ENCODE measurements at places on chromosomes 4 and X. TPM values are rescaled to one million over a fixed set of nuclear protein-coding genes. Genes with fewer than 3 reads are reported as not detected.
A peak's percentile ranks its signal among the peaks of the same experiment; 100 is the strongest.

DNA sequence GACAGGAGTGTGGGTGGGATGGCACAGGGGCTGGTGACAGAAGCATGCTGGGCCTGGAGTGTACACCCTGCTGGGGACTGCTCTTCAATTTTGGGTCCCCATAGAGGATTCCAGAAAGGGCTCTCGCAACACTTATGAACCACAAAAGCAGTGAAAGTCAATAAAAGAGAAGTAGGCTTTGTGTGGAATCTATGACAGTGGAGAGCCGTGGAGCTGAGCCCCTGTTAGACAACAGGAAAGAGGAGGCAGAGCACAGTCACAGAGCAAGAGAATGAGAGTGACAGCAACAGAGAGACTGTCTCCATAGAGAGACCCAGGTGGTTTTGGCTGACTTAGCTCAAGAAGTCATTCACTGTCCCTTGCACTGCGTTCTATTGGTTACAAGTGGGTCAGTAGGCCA, 135.1 kb upstream of the ATP6AP2 start:
- peaks cover 6% of the 10 kb centered on the region for H3K4me1 ChIP-seq
- no peak overlapping the region for H3K27ac ChIP-seq
- H3K36me3 ChIP-seq, result no peaks in the 10 kb centered on the region
- peaks cover 5% of the 10 kb centered on the region for H3K27me3 ChIP-seq
- DNase-seq, result no peak

DNA sequence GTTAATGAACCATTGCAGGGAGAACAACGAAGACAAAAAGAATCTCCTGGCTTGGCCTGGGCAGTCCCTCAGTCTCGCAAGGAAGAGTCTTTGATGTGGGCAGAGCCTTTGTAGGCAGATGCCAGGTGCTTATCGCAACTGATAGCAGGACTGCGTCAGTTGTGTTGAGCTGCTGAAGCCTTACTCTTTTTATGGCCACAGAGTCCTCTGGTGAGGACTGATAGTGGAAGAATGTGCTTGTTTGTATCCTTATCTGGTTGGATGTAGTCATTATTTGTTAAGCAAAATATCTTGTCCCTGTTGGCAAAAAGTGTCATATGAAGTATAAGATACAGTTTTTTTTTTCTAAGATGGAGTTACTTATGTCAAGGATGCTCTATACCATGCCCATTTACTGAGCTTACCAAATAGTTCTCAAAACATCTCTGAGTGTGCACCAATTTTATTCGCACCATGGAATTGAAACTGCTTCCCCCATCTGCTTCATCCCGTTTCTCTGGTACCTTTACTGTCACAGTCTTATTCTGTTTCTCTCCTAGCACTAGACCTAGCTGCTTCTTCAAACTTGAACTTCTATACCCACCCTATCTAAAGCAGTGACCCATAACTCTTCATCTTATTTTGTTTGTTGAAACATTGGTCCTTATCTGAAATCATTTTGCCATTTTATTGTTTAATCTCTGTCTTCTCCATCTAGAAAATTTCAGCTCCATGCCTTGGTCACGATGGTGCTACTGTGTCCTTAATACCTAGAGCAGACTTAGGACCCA, 47.0 kb upstream of the SPRY1 start:
- DNase-seq, result no peak
- H3K4me1 ChIP-seq, result peaks cover 15% of the 10 kb centered on the region
- peaks cover 6% of the 10 kb centered on the region for H3K27me3 ChIP-seq
- H3K27ac ChIP-seq, result no peak overlapping the region
- no peak overlapping the region for H3K4me3 ChIP-seq

GRCh38 chr4:114384629-114385028, 214.0 kb upstream of the UGT8 start:
- no peak overlapping the region for H3K4me3 ChIP-seq
- no peaks in the 10 kb centered on the region for H3K36me3 ChIP-seq
- H3K27ac ChIP-seq, result no peak overlapping the region
- peaks cover 5% of the 10 kb centered on the region for H3K27me3 ChIP-seq
- DNase-seq, result no peak
- H3K4me1 ChIP-seq, result no peaks in the 10 kb centered on the region

DNA sequence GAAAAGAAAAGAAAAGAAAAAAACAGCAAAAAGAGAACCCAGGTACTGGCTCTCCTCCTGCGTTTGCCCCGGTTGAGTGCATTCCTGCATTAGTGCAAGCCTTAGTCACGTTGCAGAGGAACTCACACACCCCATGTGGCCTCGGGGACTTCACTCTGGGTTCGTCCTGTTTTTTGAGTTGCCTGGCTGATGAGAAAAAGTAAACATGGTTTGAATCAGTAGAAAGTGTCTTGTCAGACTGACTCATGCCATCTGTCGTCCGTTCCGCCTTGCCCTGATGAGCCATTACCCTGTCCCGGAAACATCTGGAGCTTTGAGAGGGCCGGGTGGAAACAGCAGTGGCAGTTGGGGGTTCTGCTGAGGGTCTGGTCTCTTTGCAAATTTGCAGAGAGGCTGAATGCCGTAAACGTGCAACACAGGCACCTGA, 16.3 kb downstream of the CD99 start:
- DNase-seq, result peak; percentile 86
- H3K4me3 ChIP-seq, result peak overlapping the region; percentile 30
- H3K27me3 ChIP-seq, result no peaks in the 10 kb centered on the region
- peaks cover 85% of the 10 kb centered on the region for H3K4me1 ChIP-seq
- peaks cover 34% of the 10 kb centered on the region for H3K36me3 ChIP-seq
- peak overlapping the region; percentile 88 for H3K27ac ChIP-seq

GRCh38 chr4:8079031-8079885, 79.4 kb downstream of the ABLIM2 start:
- no peaks in the 10 kb centered on the region for H3K27me3 ChIP-seq
- no peak overlapping the region for H3K4me3 ChIP-seq
- no peaks in the 10 kb centered on the region for H3K4me1 ChIP-seq
- no peak overlapping the region for H3K27ac ChIP-seq
- no peaks in the 10 kb centered on the region for H3K36me3 ChIP-seq

- H3K36me3 ChIP-seq, result no peaks in the 10 kb centered on the region
- H3K4me3 ChIP-seq, result no peak overlapping the region
- peaks cover 4% of the 10 kb centered on the region for H3K4me1 ChIP-seq
- no peak for DNase-seq
These were observed 106.1 kb downstream of the MSL3 start for GRCh38 chrX:11864171-11864570.

GRCh38 chr4:87500092-87500462, 29.1 kb downstream of the SPARCL1 start:
- no peak for DNase-seq
- no peaks in the 10 kb centered on the region for H3K27me3 ChIP-seq
- H3K27ac ChIP-seq, result peak overlapping the region; percentile 73

DNA sequence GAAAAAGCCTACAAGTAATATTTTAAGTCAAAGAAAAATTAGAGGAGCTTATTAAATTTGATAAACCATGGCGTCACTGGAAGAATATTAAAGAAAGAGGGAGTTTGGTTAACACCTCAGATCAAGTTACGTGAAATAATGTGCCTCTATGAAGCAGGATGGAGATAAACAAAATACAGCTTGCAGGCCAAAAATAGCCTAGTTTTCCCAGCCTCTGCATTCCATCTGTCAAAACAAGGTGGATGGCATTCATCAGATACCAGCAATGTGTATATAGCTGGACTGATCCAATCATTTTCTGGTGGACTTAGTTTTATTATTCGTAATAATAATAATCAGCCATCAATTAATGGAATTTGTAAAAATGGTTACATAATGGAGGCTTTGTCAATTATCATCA, 230.7 kb downstream of the NR3C2 start:
- DNase-seq, result no peak
- H3K27ac ChIP-seq, result no peak overlapping the region
- peaks cover 8% of the 10 kb centered on the region for H3K4me1 ChIP-seq
- H3K4me3 ChIP-seq, result no peak overlapping the region
- H3K27me3 ChIP-seq, result no peaks in the 10 kb centered on the region

DNA sequence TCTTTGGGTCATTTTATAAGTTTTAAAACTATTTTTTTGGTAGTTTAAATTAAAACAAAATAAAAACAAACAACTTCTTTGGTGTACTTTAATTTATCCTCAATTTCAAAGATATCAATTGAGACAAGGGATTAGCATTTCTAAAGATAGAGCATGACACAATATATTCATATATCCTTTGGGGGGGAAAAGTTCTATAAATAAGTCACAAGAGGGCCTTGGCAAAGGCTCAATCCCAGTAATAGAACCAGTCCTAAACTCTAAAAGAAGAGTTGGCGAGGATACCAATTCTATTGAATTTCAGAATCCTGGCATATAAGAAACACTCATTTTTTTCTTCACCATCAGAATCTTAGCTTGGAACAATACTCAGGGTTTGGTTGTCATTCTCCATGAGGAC, 89.7 kb downstream of the COL4A6 start:
- H3K27ac ChIP-seq, result no peak overlapping the region
- no peak overlapping the region for H3K4me3 ChIP-seq
- no peaks in the 10 kb centered on the region for H3K27me3 ChIP-seq
- no peak for DNase-seq

DNA sequence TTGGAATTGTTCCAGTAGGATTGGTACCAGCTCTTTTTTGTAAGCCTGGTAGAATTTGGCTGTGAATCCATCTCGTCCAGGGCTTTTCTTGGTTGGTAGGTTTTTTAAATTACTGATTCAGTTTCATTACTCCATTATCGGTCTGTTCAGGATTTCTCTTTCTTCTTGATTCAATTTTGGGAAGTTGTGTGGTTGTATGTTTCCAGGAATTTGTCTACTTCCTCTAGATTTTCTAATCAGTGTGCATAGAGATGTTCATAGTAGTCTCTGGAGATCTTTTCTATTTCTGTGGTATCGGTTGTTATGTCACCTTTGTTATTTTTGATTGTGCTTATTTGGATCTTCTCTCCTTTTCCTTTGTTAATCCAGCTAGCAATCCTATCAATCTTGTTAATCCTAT, 248.7 kb downstream of the ARHGAP10 start:
- peaks cover 4% of the 10 kb centered on the region for H3K27me3 ChIP-seq
- H3K4me1 ChIP-seq, result peaks cover 26% of the 10 kb centered on the region
- no peak for DNase-seq

DNA sequence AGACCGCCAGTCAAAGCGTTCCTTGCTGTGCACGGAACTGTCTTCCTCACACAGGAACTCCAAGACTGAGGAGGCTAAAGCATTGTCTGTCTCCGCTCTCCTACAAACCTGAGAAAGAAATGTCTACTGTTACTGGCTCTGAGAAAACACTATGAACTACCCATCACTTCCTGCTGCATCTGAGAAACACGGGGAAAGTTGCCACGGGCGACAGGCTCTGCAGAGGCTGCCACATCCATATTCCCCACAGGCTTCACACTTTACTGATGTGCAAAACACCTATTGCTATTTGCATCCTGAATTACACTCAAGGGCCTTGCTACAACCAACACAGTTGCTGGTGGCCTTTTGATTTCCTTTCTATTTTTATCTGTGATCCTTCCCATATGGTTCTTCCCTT, 59.0 kb downstream of the AFAP1 start:
- no peaks in the 10 kb centered on the region for H3K27me3 ChIP-seq
- no peaks in the 10 kb centered on the region for H3K36me3 ChIP-seq
- peaks cover 31% of the 10 kb centered on the region for H3K4me1 ChIP-seq
- H3K27ac ChIP-seq, result no peak overlapping the region
- no peak overlapping the region for H3K4me3 ChIP-seq
- no peak for DNase-seq

DNA sequence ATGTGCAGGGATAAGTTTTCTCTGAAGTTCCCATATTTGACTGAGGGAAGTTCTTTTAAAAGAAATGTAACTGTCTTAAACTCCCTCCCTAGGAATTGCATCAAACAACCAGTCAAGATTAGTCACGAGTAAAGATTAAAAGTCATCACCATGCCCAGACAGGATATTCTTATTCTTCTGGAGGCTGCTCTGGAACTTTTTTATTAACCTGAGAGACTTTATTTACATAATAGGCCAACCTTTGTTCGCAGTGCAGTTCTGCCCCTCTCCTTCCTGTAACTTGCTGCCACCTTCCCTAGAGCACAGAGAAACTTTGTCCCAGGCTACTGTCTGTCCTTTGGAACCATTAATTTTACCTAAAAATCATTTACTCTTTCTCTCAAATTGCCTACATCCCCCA, 9.8 kb upstream of the HERC3 start:
- H3K36me3 ChIP-seq, result no peaks in the 10 kb centered on the region
- H3K27me3 ChIP-seq, result peaks cover 1% of the 10 kb centered on the region
- H3K4me1 ChIP-seq, result no peaks in the 10 kb centered on the region
- H3K27ac ChIP-seq, result no peak overlapping the region
- DNase-seq, result no peak

DNA sequence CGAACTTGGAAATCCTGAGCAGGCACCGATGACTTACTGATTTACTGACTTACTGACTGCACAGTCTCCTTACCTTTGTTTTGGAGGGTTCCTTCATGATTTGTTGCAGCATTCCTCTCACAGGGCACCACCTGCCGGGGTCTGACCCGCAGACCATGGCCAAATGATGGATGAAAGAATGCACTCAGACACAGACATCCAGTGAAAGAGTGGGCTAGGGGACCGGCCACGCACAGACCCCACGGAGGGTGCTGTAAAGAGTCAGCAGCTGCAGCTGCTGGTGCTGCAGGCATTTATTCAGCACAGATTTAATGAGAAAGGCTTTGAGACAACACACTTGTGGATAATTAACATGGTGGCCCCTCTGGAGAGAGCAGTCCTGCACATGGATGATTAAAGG, 3.4 kb downstream of the MAGEB5 start:
- no peaks in the 10 kb centered on the region for H3K36me3 ChIP-seq
- H3K27ac ChIP-seq, result no peak overlapping the region
- DNase-seq, result no peak
- no peaks in the 10 kb centered on the region for H3K4me1 ChIP-seq
- H3K27me3 ChIP-seq, result no peaks in the 10 kb centered on the region

DNA sequence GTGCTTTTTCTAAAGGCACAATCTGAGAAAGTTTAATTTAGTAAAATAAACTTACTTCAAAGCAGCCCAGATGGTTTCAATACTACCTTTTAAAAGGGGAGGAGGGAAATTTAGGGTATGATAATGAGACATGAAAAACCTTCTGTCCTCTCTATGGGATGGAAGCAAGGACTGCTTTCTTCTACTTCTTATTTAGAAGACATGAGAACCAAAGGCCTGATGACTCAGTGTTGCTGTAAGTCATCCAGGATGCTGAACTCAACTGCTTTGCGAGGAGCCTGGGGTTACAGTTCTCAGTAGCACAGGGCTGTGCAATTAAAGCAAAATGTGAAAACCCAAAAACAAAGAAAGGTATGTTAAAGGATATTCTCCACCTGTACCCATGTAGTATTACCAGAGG, 140.8 kb upstream of the EDNRA start:
- no peak overlapping the region for H3K27ac ChIP-seq
- no peak overlapping the region for H3K4me3 ChIP-seq
- no peak for DNase-seq
- H3K4me1 ChIP-seq, result no peaks in the 10 kb centered on the region
- no peaks in the 10 kb centered on the region for H3K27me3 ChIP-seq

- no peak overlapping the region for H3K4me3 ChIP-seq
- no peak for DNase-seq
- H3K4me1 ChIP-seq, result no peaks in the 10 kb centered on the region
- H3K36me3 ChIP-seq, result no peaks in the 10 kb centered on the region
- no peak overlapping the region for H3K27ac ChIP-seq
These were observed 88.1 kb upstream of the STOX2 start for GRCh38 chr4:183816882-183817509.

The PCSK1N gene
- total RNA-seq, result 0.21 TPM

The CYBB gene
- total RNA-seq, result not detected

The ARHGAP4 gene
- 300 TPM for total RNA-seq

The NOX1 gene
- total RNA-seq, result not detected

The NAT8L gene
- total RNA-seq, result 0.09 TPM

The RBM3 gene
- 183 TPM for total RNA-seq

The SASH3 gene
- total RNA-seq, result 231 TPM

The CXXC4 gene
- total RNA-seq, result not detected

The SLC49A3 gene
- 1.5 TPM for total RNA-seq

The PTPN13 gene
- 0.37 TPM for total RNA-seq

All from activated CD8-positive, alpha-beta memory T cell treated with anti-CD3 and anti-CD28 coated beads, Interleukin-2, amount 10 ng/mL, durations not matched to agents 7 days and 5 days (primary cell).